CD4-positive, alpha-beta T cell treated with Interleukin-2 at 100 ng/mL for 4 hours (primary cell): ENCODE measurements at places on chromosomes 4 and X.

GRCh38 chrX:45743906-45744625, 543.4 kb upstream of the DIPK2B start:
- no peak for DNase-seq

GRCh38 chrX:29285664-29286063, 698.4 kb downstream of the IL1RAPL1 start:
- no peak for DNase-seq

DNA sequence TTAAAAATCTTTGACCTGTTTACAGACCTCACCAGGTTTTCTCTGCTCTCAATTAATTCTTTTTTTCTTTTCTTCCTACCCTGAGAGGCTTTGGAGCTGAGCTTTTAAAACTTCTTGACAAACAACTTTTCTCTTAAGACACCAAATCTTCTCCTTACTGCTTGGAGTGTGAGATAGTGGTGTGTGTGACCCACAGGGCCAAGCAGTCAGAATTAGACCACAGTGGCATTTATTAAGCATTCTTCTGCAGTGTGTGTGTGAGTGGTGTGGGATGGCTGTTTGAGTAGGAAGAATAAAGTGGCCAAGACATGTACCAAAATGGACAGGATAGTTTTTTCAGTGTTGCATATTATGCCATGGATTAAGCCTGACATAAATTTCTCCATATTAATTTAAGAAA, 665.1 kb downstream of the RAPGEF2 start:
- DNase-seq: no peak

GRCh38 chr4:176927664-176928063, 134.9 kb upstream of the VEGFC start:
- DNase-seq: no peak

DNA sequence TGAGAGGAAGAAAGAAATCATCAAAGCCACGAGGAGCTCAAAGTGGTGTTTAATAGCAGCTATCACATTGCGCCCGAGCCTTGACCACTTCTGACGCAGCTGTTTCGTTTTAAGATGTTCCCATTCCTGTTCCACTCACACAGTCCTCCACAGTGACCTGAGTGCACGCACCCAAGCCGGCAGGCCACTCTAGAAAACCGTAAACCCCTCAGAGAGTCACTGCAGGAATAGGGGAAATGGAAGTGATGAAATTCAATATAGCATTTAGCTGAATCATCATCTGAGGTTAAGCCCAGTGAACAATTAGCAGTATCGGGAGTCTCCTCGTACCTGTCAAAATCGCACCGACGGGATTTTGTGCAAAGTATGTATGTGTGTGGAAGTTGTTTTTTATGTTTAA, 17.9 kb upstream of the HAND2 start:
- no peak for DNase-seq

DNA sequence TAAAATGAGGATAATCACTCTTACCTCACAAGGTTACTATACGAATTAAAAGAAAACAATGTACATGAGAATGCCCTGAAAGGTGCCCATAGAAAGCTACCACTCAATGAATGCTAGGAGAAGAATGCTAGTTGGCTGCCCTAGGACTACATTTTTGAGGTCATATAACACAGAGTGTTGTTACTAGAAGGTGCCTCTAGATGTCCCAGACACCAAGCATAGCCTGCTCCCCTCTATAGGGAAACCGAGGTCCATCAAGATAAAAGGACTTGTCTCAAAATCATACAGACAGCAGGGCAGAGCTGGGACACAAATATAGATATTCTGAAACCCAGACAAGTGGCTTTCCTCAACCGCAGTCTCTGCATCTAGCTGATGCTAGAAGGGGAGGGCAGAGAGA, 147.0 kb upstream of the ARHGEF9 start:
- DNase-seq: no peak

GRCh38 chr4:29423836-29424721, 1296.1 kb upstream of the PCDH7 start:
- no peak for DNase-seq

DNA sequence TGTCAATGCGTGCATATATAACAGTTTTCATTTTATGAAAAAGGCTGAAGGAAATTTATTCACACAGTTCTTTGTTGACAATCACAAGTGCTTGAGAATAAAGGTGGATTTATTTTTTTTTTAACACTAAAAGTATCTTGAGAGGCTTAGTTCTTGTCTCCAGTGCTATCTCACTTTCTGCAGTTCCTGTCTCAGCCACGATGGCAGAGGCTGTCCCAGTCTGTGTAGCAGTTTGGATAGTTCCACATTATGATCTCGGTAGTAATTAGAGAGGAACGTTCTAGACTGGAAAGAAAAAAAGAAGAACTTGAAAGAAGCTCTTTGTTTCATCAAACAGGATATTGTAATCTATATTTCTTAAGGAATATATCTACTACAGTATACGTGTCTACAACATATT, 229.0 kb downstream of the UGT8 start:
- no peak for DNase-seq

GRCh38 chr4:53355930-53356521, 9.8 kb downstream of the SCFD2 start:
- DNase-seq: no peak

DNA sequence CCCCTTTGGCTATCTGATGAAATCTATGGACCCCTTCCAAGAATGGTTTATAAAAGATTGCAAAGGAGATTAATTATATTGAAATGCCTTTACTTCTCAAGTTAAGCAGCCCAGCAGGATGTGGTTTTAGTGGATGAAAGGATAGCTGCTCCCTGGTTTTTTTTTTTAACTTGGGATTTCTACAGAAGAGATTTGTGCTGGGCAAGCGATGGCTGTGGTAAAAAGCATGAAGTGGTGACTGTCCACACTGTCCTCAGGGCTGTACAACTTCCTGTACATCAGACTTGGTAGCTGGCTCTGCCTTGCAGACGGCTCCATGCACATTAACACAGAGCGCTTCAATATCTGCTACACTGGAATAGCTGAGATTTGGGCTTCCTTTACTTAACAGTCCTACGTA, 321.7 kb downstream of the DHX15 start:
- no peak for DNase-seq

DNA sequence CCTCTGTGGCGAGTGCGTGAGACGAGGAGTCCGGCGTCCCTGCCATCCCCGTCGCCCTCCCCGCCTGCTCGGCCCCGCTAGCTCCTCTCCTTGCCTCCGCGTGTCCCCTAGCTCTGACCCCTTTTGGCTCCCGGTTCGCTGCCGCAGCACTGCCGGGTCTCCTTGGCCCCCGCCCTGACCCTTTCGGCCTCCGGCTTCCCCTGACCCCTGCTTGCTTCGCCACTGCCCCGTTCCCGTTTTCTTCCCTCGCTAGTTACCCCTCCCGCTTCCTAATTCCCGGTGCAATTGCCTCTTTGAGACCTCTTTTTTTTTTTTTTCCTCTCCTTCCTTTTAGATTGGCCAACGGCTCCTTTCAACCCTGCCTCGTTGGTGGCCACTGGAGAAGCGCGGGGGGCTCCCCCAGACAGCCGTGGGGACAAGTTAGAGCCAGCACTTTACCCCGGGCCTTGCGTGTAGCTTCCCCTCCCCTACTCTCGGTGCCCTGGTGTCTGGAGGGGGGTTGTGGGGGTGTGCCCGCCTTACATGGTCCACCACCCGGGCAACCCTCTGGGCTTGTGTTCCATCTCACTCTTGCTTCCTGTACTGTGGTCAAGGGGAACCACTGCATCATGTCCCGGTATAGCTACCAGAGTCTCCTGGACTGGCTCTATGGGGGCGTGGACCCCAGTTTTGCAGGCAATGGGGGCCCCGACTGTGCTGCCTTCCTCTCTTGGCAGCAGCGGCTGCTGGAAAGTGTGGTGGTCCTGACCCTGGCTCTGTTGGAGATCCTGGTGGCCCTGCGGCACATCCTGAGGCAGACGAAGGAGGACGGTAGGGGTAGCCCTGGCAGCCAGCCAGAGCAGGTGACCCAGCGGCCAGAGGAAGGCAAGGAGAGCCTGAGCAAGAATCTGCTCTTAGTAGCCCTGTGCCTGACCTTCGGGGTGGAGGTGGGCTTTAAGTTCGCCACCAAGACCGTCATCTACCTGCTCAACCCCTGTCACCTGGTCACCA, 548 bp downstream of the TMEM164 start:
- no peak for DNase-seq

DNA sequence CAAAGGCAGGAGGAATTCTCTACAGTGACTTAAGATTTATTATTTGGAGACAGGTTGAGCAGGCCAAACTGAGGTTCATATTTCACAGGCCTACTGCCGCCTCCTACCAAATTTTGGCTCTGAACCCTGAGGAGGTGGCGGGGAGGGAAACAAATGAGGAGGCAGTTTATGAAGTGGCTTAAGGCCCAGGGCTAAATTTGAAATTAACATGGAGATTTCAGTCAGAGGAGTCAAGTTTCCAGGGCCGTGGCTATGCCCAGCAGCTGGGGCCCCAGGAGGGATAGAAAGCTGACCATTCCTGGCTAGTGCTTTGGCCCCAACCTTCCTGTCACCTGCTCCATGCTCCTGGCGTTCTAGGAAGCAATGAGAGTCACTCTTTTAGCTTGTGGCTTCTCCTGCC, 73.4 kb upstream of the ARHGAP36 start:
- DNase-seq: no peak

- DNase-seq: no peak
These were observed 40.2 kb upstream of the NHSL2 start for GRCh38 chrX:71870208-71871098.

DNA sequence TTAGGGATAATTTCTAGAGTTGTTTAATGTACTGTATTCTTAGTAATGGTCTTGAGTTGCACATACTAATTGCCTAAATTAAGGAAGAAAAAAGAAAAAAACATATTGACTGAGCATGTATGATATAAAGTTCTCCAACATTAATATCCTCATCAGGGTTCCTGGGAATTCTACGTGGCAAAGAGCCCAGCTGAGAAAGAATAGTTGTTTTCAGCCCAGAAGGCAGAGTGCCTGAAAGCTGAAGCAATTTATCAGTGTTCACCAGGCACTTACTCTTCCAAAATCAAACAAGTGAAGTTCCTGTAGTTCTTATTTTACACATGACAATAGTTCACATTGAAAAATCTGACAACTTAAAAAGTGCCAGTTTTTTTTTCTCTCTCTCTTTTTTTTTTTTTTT, 27.7 kb downstream of the YIPF7 start:
- DNase-seq: no peak

DNA sequence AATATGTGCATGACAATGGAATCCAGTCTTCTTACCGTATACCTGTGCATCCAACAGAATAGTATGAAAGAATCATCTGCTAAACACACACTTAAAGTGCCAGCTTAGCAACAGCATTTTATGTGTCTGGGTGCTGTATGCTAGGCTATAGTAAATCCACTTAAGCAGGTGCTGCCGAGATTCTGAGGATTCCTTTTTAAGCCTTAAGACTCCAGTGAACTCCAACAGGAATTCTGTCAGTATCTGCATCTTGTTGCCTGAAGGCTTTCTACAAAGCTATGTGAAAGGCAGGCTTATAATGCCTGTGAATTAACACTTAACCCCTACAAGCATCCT, 1076.4 kb upstream of the PABPC4L start:
- no peak for DNase-seq

GRCh38 chr4:180751009-180751408, 1492.2 kb upstream of the TENM3 start:
- no peak for DNase-seq

DNA sequence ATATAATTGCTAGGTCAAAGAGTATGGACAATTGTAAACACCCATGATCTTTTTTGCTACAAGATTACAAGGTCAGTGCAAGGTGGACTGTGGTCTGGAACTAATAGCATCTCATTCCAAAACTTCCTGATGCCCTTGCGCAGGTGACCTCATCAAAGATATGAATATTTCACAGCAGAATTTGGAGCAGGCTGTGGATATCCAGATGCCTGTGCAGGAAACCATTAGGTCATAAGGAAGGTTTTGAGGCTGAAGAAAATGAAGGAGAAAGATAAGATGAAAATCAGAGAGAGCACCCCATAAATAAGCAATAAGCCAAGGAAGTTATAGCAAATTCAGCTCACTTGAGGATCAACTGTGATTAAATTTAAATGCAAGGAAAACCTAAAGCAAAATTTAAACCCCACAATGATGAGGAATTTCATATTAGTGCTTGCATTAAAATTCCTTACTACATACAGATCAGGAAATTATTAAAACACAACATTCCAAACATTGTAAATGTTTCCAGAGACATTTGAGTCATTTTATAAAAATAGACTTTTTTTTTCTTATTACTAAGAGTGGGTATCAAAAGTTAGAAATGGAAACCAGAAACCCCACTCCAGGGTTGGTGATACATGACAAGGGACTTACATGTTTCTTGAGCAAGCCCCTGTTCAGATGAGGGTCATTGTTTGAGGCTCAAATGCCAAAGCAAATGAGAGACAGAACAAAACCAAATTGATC, 100.7 kb upstream of the FAM9C start:
- DNase-seq: no peak

DNA sequence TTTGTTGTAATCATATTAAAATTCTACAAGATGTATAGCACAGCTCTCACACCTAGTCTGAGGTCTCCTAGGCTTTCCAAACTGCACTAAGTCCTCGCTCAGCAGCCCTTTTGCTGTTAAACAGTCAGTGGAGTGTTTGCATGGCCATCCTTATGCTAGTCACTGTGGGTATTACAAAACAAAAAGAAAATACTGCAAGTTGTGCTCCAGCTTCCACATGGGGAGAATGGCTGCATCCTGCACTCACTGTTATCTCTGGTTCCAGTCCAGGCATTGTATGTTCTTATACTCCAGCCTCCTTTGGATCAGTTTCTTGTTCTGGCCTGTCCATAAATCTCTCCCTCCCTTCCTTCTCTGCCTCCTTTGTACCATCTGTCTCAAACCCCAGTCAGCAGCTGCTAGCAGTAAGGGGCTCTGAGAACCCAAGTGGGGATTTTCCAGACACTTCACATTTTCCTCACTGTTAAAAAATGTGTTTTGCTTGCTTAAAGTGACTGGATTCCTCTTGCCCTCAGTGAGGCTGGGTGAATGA, 38.5 kb upstream of the BMP15 start:
- DNase-seq: no peak

- no peak for DNase-seq
These were observed 21.4 kb downstream of the SCARB2 start for GRCh38 chr4:76192236-76192635.

DNA sequence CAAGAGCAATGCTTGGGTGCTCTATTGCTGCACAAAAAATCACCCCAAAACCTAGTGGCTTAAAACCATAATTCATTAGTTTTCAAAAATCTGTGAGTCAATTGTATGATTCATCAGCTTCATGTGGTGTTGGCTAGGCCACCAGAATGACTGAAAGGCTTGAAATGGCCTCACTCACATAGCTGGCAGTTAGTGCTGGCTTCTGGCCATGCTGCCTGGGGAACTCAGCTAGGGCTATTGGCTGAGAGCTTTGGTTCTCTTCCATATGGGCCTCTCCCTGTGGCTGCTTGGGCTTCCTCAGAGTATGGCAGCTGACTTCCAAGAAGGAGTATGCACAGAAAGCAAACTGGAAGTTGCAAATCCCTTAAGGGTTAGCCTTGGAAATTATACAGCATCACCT, 3.1 kb upstream of the MTMR1 start:
- DNase-seq: peak; percentile 20

GRCh38 chr4:82839624-82840023, 41.0 kb upstream of the SCD5 start:
- DNase-seq: no peak

GRCh38 chr4:68905939-68906779, 45.4 kb downstream of the UGT2A3 start:
- DNase-seq: no peak
